ENCODE measurements at places on chromosomes 13 and 19.

DNA sequence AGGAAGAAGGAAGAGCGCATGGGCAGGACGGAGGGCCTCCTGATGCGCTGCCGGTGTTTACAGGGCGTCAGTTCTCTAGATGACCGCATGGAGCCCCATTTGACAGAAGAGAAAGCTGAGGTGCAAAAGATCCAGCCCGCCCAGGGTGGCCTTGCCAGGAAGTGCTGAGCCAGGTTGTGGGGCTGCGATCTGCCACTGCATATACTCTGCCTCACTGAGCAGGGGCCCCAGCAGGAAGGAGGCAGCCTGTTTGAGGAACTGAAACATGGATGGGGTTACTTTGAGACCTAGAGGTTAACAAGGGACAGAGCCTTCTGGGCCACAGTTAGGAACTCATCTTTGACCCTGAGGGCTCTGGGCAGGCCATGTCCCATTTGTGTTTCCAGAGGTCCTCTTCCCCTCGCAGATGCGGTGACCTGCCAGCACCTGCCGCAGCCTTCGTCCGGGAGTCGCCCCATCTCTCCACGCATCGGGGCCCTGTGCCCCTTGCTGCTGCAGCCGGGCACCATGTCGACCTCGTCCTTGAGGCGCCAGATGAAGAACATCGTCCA is 3.2 kb downstream of the EPN1 start:
- DNase-seq = no peak

- DNase-seq = no peak
Measured at GRCh38 chr19:4365791-4366665, 22.7 kb downstream of the MPND start.

- no peak for DNase-seq
Measured at GRCh38 chr13:109784590-109785140, 1.7 kb downstream of the IRS2 start.

- DNase-seq = no peak
Measured at GRCh38 chr13:71417205-71417604, 449.8 kb downstream of the DACH1 start.

GRCh38 chr13:27789495-27790303 is 2.6 kb upstream of the GSX1 start:
- no peak for DNase-seq

DNA sequence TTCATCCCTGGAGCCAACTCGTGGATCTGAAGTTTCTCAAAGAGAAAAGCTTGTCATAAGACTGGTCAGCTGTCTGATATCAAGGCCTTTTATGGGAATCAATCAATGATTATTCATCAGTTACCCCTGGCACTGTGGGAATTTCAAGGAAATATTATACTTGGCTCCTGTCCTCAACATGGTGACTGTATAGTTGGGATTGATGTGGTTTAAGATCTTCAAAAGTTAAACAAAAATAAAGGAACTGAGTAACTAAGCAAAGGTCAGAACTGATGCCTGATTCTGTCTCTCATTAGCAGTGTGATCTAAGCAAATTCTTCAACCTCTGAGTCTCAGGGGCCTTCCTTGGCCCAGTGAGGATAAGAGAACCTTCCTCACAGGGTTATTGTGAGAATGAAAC is 22.2 kb upstream of the SERPINE3 start:
- DNase-seq = no peak

- DNase-seq = no peak
Measured at GRCh38 chr13:29856426-29856825, 6.0 kb upstream of the UBL3 start.

GRCh38 chr19:42057846-42058245 is 12.2 kb downstream of the GRIK5 start:
- no peak for DNase-seq

DNA sequence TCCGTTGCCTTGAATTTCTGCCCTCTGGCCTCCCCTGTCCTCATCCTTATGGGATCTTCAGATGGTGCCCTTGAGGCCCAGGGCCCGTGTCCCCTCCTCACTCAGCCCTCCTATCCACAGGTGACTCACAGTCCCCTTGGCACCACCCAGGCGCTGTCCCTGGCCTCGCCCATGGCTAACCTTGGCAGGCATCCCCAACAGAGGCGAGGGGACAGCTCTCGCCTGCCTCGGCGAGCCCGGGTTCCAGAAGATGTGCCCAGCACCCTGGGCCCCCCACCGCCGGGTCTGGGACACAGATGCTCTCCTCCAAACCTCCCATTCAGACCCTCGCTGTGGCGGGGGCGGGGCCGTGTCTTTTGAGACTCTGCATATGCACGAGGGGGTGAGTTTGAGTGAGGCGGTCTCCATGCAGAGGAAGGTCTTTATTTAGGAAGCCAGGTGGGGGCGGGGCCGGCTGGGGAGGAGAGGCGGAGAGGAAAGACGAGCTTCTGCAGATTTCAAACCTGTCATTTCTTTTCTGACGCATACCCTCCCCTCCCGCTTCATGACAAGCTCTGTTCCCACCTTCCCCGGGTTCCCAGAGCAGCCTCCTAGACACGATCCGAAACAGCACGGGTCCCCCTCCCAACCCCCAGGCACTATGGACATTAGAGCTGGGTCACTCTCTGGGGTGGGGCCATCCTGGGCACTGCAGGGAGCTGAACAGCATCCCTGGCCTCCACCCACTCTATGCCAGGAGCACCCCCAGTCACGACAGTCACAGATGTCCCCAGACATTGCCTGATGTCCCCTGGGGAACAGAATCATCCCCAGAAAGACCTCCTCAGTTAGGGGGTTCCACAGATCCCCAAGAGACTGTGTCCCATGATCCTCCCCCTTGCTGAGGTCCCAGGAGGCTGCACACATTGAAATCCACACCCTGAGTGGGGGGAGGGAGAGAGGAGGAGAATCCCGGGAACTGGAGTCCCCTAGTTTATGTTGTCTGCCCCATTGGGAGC is 48.5 kb downstream of the GNG7 start:
- DNase-seq = no peak
